ENCODE measurements at places on chromosomes 4 and X. TPM values are rescaled to one million over a fixed set of nuclear protein-coding genes. Genes with fewer than 3 reads are reported as not detected.

Gene MAGEC1
- not detected for total RNA-seq

Gene MEPE
- total RNA-seq: not detected

Gene S100G
- not detected for total RNA-seq

Gene MRFAP1L1
- total RNA-seq: 29.7 TPM

Gene ADH1C
- total RNA-seq: 0.73 TPM

Gene SMPX
- total RNA-seq: not detected

Gene STK32B
- 3.7 TPM for total RNA-seq

Gene PNMA6A
- total RNA-seq: 3.3 TPM

Gene DNAAF6
- total RNA-seq: not detected

Gene NSUN7
- under 0.01 TPM for total RNA-seq

Gene P2RY4
- total RNA-seq: 0.39 TPM

Gene PLAC8
- 1.8 TPM for total RNA-seq

Gene ABCG2
- 0.39 TPM for total RNA-seq

Gene PCDH19
- under 0.01 TPM for total RNA-seq

Gene SLC25A53
- 9.9 TPM for total RNA-seq

Gene SH3RF1
- total RNA-seq: 23.1 TPM

Gene BTC
- under 0.01 TPM for total RNA-seq

Gene ARHGEF9
- total RNA-seq: 13.5 TPM

All from subcutaneous preadipocyte (primary cell).